ENCODE measurements at places on chromosomes 16 and 17. TPM values are rescaled to one million over a fixed set of nuclear protein-coding genes. Genes with fewer than 3 reads are reported as not detected.

ANKFN1 gene
- total RNA-seq = 0.38 TPM

FOXN1 gene
- total RNA-seq = not detected

KRTAP2-1 gene
- total RNA-seq = 0.41 TPM

MLST8 gene
- total RNA-seq = 32.6 TPM

KRT28 gene
- total RNA-seq = not detected

SMTNL2 gene
- not detected for total RNA-seq

PLD2 gene
- total RNA-seq = 21.8 TPM

KRT20 gene
- not detected for total RNA-seq

TMEM92 gene
- not detected for total RNA-seq

MNT gene
- total RNA-seq = 21.5 TPM

KRT12 gene
- total RNA-seq = not detected

GDPD3 gene
- 1.3 TPM for total RNA-seq

DNA sequence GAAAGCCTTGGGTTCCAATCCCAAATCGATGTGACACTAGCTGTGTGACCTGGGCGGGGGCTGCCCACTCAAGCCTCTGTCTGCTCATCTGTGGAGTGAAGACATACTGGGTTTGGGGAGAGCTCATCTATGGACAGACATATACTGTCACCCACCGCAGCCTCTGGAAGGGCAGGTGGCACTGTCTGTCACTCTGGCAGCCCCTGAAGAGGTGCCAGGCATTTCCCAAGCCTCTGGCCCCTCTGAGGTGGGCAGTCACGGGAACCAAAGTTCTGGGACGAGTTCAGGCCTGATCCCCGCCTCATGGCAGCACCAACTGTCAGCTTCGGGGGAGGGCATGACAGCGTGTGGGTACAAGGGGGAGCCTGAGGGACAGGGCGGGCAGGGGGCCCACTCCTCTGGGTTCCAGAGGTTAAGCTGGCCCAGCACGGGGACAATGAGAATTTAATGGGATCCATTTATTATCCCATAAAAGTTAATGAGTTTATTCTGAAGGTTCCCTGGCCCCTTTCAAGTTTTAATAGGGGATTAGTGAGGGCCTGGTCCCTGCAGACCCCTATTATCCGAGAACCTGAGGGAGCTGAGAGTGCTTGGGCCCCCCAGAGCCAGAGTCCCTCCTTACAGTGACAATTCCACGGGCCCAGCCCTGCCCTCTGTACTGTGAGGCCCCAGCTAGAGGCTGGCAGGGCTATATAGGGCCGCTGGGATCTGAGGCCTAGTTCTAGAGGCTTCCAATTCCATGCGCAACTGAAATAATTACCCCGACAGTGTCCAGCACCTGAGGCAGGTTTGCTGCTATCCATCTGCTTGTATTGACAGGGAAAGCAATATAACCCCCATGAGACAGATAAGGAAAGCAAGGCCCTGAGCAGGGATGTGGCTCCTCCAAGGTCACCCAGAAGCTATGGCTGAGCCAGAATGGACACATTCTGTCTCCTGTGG lies 18.8 kb downstream of the SEZ6 start:
- no peak overlapping the region for H3K4me3 ChIP-seq
- H3K27ac ChIP-seq = no peak overlapping the region
- H3K27me3 ChIP-seq = peaks cover 38% of the 10 kb centered on the region
- no peak for DNase-seq

DNA sequence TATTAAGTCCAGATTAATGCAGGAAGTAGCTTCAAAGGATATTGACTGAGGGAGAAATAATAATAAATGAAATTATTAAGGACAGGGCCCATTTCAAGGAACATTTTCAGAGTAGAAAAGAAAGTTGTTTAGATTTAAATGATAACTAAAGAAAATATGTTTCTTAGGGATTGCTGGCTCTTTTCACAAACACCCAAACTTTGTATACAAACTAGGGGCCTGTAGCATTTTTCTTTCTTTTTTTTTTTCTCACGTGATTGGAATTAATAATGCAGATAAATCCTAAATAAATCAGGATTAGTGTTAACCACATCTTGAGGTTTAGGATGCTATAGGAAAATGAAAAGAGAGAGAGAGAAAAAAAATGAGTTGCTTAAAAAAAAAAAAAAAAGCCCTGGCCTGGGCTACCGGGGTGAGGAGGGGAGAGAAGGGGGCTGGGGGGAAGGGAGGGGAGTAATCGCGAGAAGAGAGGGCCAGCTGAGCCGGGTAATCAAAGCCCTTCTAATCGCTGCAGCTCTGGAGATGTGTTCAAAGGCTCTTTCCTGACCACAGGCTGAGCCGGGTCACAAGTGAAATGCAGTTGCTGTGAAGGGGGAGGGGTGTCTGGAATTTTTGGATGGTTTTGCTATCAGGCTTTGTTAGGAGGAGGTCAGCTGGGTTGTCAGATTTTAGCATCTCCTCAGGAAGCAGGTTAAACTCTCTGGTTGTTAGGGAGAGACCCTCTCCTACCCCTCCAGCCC lies 104.6 kb upstream of the ZFHX3 start:
- H3K4me3 ChIP-seq = no peak overlapping the region
- no peak for DNase-seq
- peaks cover 16% of the 10 kb centered on the region for H3K4me1 ChIP-seq
- H3K27me3 ChIP-seq = no peaks in the 10 kb centered on the region

- H3K27ac ChIP-seq = peak overlapping the region; percentile 76
- no peaks in the 10 kb centered on the region for H3K27me3 ChIP-seq
- peak; percentile 17 for DNase-seq
- peak overlapping the region; percentile 97 for H3K4me3 ChIP-seq
Observed at GRCh38 chr17:80101946-80102663, 724 bp downstream of the GAA start.

DNA sequence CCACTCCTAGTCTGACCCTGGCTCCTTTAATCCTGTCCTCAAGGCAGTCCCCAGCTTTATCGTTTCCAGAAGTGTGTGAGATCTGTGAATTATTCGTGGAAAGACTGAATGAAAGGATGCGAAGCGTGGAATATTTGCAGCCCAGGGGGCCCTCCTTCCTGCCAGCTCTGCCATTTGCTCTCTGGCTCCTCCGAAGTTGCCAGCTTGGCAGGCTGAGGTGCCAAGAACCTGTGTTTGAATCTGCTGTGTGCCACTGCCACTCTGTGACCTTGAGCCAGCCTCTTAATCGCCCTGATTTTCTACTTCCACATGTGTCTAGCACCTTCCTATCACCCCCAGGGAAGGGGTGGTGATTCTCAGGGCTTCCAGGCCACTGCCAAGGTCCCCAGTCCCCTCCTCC lies 10.8 kb downstream of the TBKBP1 start:
- H3K27me3 ChIP-seq = peaks cover 11% of the 10 kb centered on the region
- peaks cover 4% of the 10 kb centered on the region for H3K36me3 ChIP-seq
- peaks cover 24% of the 10 kb centered on the region for H3K4me1 ChIP-seq
- DNase-seq = no peak
- H3K4me3 ChIP-seq = no peak overlapping the region
- no peak overlapping the region for H3K27ac ChIP-seq

DNA sequence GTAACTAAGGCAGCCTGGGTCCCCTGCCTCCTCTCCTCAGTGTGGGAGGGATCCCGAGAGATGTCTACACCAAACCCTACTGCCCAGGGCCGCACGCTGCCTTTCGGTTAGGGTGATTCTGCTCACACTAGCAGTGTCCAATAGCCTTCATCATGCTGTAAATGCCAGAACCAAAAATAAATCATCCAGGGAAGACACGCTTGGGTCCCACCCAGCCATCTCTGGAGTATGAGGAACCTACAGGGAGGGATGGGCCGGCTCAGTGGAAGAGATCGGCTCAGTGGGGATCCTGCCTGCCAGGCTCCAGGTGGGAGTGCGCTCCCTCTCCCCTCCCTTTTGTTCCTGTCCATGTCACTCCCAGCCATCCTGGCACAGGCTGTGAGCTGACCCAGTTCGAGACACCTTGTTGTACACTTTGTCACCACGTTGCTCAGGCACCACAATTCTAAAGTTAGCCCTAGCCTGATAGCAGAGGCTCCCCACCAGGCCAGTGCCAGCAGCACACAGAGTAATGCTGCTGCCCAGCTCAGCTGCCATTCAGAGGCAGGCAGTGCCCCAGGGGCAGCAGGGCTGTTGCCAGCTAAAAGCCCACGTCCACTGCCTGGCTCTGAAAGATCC lies 24.5 kb downstream of the PEMT start:
- no peak overlapping the region for H3K4me3 ChIP-seq
- H3K27ac ChIP-seq = no peak overlapping the region
- peaks cover 3% of the 10 kb centered on the region for H3K27me3 ChIP-seq
- no peak for DNase-seq
- no peaks in the 10 kb centered on the region for H3K36me3 ChIP-seq

- peaks cover 24% of the 10 kb centered on the region for H3K4me1 ChIP-seq
- H3K36me3 ChIP-seq = peaks cover 28% of the 10 kb centered on the region
- H3K27ac ChIP-seq = no peak overlapping the region
- no peaks in the 10 kb centered on the region for H3K27me3 ChIP-seq
- no peak overlapping the region for H3K4me3 ChIP-seq
Observed at GRCh38 chr16:53681354-53681753, 22.3 kb downstream of the RPGRIP1L start.

DNA sequence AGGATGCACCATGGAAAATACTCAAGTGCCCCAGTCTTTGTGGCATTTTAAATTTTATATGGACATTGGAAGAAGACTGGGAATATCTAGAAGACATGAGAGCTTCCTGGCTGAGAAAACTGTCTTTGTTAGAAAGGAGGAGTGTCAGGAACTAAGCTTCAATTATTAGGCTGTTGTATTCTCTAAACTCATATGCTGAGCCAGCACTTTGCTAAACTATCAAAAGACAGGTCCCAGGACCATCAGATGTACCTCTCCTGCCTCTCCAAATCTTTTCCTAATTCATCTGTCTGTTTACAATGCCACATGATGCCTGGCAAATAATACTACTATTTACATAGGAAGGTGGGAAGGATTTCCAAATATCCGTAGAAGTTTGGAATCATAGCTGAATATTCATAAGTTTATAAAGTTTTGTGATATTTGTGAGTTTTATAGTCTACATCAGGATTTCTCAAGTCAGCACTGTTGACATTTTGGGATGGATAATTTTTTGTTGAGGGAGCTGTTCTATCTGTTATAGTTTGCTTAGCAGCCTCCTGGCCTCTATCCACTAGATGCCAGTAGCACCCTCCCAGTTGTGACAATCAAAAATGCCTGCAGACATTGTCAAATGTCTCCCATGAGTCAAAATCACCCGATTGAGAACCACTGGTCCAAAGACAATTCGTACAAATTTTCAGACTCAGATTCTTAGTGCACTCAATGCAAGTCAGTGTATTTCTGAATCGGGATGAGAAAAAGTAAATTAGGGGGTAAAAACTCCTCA lies 61.2 kb upstream of the NETO2 start:
- no peak for DNase-seq
- no peaks in the 10 kb centered on the region for H3K36me3 ChIP-seq

GRCh38 chr16:8714807-8715206 lies 40.4 kb downstream of the ABAT start:
- no peak overlapping the region for H3K27ac ChIP-seq
- no peak for DNase-seq
- H3K4me3 ChIP-seq = no peak overlapping the region
- H3K27me3 ChIP-seq = peaks cover 13% of the 10 kb centered on the region

GRCh38 chr17:79888811-79889634 lies 49.8 kb upstream of the CBX4 start:
- H3K27me3 ChIP-seq = peaks cover 44% of the 10 kb centered on the region
- H3K4me3 ChIP-seq = no peak overlapping the region
- no peak for DNase-seq
- H3K4me1 ChIP-seq = peaks cover 5% of the 10 kb centered on the region
- H3K36me3 ChIP-seq = no peaks in the 10 kb centered on the region

GRCh38 chr16:27253526-27253930 lies 15.0 kb downstream of the NSMCE1 start:
- peak overlapping the region; percentile 96 for H3K27ac ChIP-seq
- H3K27me3 ChIP-seq = peaks cover 3% of the 10 kb centered on the region
- peaks cover 77% of the 10 kb centered on the region for H3K4me1 ChIP-seq
- H3K36me3 ChIP-seq = peaks cover 40% of the 10 kb centered on the region
- peak; percentile 84 for DNase-seq

GRCh38 chr16:11681976-11682654 lies 13.9 kb downstream of the SNN start:
- H3K4me3 ChIP-seq = no peak overlapping the region
- peaks cover 28% of the 10 kb centered on the region for H3K36me3 ChIP-seq
- H3K27ac ChIP-seq = peak overlapping the region; percentile 86

DNA sequence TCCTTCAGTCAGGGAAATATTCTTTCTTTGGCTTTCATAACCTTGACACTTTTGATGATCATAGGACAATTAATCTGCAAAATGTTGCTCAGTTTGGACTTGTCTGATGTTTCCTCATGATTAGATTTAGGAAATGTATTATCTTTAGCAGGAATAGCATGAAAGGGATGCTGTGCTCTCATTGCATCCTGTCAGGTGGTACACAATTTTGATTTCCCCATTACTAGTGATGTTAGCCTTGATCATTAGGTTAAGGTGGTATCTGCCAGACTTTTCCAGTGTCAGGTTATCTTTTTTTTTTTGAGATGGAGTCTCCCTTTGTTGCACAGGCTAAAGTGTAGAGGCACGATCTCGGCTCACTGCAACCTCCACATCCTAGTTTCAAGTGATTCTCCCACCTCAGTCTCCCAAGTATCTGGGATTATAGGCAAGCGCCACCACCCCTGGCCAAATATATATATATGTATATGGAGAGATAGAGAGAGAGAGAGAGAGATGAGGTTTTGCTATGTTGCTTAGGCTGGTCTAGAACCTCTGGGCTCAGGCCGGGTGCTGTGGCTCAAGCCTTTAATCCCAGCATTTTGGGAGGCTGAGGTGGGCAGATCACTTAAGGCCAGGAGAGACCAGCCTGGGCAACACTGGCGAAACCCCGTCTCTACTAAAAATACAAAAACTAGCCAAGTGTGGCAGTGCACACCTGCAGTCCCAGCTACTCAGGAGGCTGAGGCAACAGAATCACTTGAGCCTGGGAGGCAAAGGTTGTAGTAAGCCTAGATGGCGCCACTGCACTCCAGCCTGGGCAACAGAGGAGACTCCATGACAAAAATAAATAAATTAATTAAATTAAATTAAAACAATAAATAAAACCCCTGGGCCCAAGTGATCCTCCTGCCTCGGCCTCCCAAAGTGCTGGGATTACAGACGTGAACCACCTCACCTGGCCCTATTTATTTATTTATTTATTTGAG lies 15.8 kb upstream of the CAVIN1 start:
- no peak overlapping the region for H3K27ac ChIP-seq
- DNase-seq = no peak
- no peak overlapping the region for H3K4me3 ChIP-seq
- no peaks in the 10 kb centered on the region for H3K36me3 ChIP-seq

DNA sequence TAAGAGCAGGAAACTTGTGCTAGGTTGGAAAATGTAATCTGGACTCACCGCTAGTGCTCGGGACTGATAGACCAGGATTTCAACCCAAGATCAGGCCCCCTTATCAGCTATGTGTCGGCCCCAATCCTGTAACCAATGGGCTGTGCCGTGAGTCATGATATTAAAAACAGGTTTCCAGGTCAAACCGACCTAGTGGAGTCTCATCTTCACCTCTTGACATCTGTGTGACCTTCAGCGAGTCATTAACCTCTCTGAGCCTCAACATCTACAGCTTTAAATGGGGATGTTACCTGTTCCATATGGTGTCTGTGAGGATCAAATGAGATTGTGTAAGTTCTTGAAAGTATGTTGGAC lies 512 bp downstream of the PMM2 start:
- H3K27me3 ChIP-seq = no peaks in the 10 kb centered on the region
- H3K27ac ChIP-seq = peak overlapping the region; percentile 94
- DNase-seq = peak; percentile 10
- H3K36me3 ChIP-seq = peaks cover 34% of the 10 kb centered on the region
- H3K4me1 ChIP-seq = peaks cover 38% of the 10 kb centered on the region

- DNase-seq = no peak
- H3K27ac ChIP-seq = no peak overlapping the region
- H3K4me3 ChIP-seq = no peak overlapping the region
- peaks cover 11% of the 10 kb centered on the region for H3K4me1 ChIP-seq
- H3K36me3 ChIP-seq = peaks cover 5% of the 10 kb centered on the region
Observed at GRCh38 chr16:14244196-14245010, 173.3 kb downstream of the MRTFB start.

- no peaks in the 10 kb centered on the region for H3K4me1 ChIP-seq
- DNase-seq = no peak
- no peaks in the 10 kb centered on the region for H3K27me3 ChIP-seq
Observed at GRCh38 chr17:19659366-19660177, 11.0 kb downstream of the ALDH3A2 start.
